ENCODE measurements at places on chromosomes 2 and 18. TPM values are rescaled to one million over a fixed set of nuclear protein-coding genes. Genes with fewer than 3 reads are reported as not detected.

DNA sequence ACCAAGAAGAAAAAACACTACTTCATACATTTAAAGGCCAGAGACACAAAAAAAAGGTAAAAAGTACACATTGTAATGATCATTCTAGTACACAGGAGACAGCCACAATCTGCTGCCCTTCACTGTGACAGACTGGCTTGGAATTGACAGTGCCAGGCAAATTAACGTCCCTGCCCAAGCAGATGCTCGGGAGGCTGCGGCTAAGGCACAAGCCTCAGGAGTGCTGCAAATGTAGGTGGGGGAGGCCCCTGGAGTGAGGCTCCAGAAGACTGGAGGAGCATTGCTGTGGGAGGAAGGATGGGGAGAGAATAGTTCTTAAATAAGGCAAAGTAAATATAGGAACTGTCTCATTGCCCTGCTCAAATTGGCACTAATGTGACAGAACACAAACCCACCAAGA lies 18.6 kb downstream of the ERCC3 start:
- DNase-seq, result no peak

- DNase-seq, result no peak
These were observed 29.6 kb upstream of the IL1R1 start for GRCh38 chr2:102112692-102113665.

The APLF gene
- 2.4 TPM for total RNA-seq

DNA sequence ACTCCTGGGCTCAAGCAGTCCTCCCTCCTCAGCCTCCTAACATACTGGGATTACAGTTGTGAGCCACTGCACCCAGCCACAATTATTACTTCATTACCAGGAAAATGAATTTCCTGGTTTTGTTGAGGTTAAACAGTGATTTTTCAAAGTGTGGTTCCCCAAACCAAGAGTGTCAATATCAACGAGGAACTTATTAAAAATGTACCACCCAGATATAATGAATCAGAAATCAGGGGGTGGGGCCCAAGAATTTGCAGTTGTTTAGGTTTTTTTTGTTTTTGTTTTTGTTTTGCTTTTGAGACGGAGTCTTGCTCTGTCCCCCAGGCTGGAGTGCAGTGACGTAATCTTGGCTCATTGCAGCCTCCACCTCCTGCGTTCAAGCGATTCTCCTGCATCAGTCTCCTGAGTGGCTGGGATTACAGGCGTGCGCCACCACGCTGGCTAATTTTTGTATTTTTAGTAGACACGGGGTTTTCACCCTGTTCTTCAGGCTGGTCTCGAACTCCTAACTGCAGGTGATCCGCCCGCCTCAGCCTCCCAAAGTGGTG lies 94.1 kb downstream of the WDSUB1 start:
- DNase-seq, result no peak

Measured in activated naive CD8-positive, alpha-beta T cell treated with anti-CD3 and anti-CD28 coated beads for 36 hours (primary cell).